ENCODE measurements at places on chromosomes 2 and 18.

GRCh38 chr18:8972116-8972515 lies 130.4 kb upstream of the NDUFV2 start:
- no peak for DNase-seq

GRCh38 chr2:18889565-18890332 lies 300.4 kb upstream of the NT5C1B start:
- DNase-seq: no peak

DNA sequence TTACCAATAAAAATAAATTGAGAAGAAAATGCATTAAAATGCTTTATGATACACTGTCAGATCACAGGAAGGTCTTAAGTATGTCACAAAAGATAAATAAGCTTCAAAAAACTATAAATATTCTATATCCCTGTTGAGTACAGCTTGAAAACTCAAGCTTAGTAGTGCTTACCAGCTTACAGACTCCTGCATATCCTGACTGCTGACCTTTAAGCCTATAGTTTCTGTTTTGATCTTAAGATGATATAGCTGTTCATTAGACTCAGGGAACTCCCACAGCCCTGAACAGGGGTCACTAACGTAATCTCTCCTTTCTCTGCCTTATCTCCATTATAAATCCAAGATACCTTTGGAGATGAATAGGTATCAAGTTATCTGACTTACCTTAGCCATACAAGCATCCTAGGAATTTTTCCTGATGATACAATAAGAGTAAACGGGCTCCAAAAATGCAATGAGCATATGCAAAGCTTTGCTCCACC lies 93.7 kb upstream of the RBBP8 start:
- no peak for DNase-seq

GRCh38 chr2:128589681-128590080 lies 271.0 kb upstream of the HS6ST1 start:
- DNase-seq: no peak

DNA sequence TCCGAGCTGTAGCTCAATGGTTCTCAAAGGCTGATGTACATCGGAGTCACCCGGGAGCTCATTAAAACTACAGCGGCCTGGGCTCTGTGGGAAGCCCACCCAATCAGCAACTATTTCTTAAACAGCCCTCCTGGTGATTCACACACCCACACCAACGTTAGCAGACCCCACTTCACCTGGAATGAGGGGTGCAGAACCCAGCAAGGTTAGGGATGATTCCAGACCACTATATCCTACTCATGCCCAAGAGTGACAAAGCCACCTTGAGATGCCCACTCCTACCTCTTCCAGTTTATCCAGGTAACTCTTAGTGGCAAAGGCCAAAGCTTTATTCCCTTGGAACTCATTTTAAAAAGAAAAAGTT lies 149.7 kb downstream of the RHBDD1 start:
- DNase-seq: no peak

- DNase-seq: no peak
Observed at GRCh38 chr2:120803764-120804335, 68.2 kb downstream of the GLI2 start.

- no peak for DNase-seq
Observed at GRCh38 chr2:138010890-138011289, 46.6 kb downstream of the HNMT start.

DNA sequence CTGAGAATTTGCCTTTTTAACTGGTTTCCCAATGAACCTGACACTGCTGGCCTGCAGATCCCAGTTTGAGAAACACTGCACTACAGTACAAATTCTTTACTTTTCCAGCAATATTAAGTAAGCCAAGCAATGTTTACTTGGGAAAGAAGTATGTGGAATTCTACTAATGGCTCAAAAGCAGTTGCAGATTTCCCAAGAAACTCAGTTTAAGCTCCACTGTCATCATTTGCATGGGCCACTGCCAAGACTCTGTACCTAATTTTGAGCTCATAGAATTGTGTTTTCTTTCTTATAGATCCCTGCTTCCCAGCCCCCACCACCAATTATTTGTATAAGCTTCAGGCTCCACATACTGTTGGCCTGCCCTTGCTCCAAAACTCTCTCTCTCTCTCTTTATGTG lies 676.1 kb downstream of the RNF144A start:
- no peak for DNase-seq

DNA sequence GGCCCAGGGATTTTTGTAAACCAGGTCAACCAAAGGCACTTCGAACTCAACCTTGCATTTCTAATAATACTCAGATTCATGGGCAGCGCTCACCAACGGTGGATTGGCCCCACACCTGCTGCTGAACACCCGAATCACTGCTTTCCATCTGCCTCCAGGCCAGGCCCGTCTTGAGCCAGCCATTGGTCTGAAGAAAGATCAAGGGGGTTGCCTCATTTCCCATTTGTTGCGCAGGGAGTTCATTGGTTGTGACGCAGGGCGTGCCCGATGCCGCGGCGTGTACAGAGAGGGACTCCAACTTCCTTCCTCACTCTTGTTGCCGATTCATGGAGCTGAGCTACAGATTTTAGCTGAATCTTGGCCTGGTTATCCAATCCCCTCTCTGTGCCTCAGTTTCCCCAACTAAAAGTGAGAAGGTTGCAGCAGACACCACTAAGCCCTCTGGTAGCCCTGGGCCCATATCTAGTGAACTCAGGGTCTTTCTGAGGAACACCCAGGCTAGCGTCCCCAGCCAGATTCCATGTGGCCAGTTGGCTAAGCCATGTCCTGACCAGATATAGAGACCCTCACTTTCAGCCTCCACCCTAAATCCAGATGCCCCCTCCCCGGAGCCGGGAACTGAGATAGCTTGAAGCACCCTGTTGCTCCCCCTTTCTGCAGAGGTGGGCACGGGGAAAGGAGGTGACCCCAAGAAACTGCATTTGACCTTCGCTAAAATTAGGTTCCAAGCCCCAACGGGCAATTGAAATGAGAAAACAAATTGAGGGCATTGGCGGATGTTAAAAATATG lies 60.9 kb upstream of the HPCAL1 start:
- DNase-seq: no peak

DNA sequence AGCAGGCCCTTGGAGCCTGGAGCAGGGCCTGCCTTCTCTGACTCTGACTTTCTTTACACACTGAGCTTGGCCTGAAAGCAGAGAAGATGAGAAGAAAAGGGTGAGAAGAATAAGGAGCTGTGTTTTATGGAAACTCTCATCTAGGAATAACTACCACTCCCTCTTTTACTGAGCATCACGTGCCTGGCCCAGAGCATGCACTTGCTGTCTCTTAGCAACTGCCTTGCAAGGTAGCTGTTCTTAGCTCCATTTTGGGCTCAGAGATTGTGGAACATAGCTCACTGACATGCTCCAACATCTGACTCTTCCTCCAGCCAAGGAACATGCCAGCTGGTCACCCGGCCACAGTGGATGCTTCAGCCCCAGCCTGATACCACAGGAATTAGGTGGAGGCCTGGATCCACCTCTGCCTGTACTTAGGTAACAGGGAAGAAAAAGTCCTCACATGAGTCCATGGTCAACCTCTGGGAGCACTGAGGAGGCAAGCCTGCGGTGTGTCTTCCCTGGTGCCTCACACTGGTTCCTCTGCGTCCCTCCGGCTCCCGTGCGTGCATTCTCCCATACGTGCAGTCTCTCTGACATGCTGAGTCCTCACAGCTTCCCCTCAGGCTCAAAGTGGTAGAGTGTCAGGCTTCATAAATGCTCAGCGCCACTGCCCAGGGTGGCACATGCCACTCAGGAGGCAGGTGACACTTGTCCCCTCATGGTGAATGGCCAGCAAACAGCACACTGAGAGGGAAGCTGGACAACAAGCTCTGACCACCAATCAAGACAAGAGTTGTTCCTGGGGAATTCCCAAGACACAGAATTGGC lies 35.7 kb downstream of the AMER3 start:
- no peak for DNase-seq

- no peak for DNase-seq
Observed at GRCh38 chr2:137118140-137118539, 352.8 kb downstream of the THSD7B start.

DNA sequence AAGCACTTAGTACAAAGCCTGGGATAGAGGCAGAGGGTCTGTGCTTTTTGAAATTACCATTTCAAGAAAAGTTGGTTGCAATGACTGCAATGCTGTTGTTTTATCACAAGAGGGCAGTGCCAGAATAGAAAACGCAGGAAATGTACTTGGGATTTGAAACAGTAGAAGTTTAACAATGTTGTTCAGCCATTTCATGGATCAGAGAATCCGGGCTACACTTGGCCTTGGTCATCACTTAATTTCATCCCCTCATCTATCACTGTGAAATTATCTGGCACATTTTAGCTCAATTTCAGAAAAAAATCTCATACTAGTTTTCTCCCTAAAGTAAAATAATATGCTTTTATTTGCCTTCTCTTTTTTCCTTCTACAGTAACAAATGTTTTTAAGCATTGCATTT lies 70.8 kb downstream of the RAPGEF4 start:
- DNase-seq: peak; percentile 64

Data from NCI-H526 treated with DMSO at 0.1 percent for 48 hours (cell line).